Stimulated activated CD8-positive, alpha-beta memory T cell treated with anti-CD3 and anti-CD28 coated beads, Interleukin-2, amount 100 ng/mL, for 1 hour (primary cell): ENCODE measurements at places on chromosomes 1 and 21.
A peak's percentile ranks its signal among the peaks of the same experiment; 100 is the strongest.

GRCh38 chr1:78088015-78088414 lies 42.2 kb downstream of the GIPC2 start:
- no peak for DNase-seq

DNA sequence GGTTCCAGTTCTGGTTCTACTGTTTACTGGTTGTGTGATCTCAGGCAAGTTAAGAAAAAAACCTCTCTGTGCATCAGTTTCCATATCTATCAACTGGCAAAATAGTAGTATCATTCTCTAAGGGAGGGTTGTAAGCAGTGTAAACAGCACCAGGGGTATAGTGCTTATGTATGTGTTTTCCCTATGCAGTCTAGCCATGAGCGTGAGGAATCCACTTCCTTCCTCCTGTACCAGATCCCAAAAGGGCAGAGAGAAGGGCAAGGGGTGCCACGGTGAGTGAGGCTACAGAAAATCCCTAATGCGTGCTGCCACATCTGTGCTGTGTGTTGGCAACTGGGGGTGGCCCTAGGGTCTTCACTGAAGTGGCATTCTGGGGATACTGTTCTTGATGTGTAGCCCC lies 18.4 kb upstream of the RNF19B start:
- no peak for DNase-seq

GRCh38 chr1:13929313-13929712 lies 229.3 kb downstream of the PRDM2 start:
- no peak for DNase-seq

- DNase-seq = peak; percentile 7
These were observed 125.7 kb upstream of the CXADR start for GRCh38 chr21:17387030-17387617.

DNA sequence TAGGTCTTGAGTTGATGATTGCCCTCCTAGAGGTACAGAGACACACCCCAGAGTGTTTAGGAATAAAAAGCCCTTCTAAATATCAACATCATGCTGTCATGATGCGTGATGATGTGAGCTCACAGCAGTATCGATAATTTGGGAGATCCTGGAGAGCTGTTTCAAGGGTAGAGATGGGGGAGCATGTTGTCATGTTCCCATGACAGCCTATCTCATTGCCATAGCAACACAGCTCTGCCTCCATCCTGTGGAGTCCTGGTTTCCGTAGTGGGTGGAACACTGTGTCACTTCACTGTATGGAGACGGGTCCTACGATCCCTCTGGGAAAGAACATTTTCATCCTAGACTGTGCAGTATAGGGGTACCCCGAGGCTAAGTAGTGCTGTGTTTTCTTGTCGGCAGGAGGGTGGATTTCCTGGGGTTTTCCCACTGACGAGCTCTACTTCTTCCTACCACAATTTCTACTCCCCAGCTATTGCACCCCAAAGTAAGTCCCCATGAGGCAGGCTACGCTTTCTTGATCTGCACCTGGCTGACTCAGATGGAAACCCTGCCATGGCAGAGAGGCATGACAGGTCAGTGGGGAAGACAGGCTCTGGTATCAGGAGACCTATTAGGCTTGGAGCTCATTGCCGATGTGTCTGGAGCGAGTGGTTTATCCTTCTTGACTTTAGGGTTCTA lies 7.2 kb downstream of the KISS1 start:
- no peak for DNase-seq

- DNase-seq = no peak
These were observed at the start of gene CATSPER4 for GRCh38 chr1:26190373-26190987. CATSPER4 (plus strand) TSS chr1:26190602; CDS start chr1:26190628, 26 bp downstream.

- no peak for DNase-seq
These were observed 93.9 kb downstream of the ATP5PO start for GRCh38 chr21:33821503-33822322.

- no peak for DNase-seq
These were observed 19.3 kb upstream of the KLHDC8A start for GRCh38 chr1:205375835-205376545.

GRCh38 chr1:114128293-114128692 lies 25.4 kb downstream of the SYT6 start:
- no peak for DNase-seq

DNA sequence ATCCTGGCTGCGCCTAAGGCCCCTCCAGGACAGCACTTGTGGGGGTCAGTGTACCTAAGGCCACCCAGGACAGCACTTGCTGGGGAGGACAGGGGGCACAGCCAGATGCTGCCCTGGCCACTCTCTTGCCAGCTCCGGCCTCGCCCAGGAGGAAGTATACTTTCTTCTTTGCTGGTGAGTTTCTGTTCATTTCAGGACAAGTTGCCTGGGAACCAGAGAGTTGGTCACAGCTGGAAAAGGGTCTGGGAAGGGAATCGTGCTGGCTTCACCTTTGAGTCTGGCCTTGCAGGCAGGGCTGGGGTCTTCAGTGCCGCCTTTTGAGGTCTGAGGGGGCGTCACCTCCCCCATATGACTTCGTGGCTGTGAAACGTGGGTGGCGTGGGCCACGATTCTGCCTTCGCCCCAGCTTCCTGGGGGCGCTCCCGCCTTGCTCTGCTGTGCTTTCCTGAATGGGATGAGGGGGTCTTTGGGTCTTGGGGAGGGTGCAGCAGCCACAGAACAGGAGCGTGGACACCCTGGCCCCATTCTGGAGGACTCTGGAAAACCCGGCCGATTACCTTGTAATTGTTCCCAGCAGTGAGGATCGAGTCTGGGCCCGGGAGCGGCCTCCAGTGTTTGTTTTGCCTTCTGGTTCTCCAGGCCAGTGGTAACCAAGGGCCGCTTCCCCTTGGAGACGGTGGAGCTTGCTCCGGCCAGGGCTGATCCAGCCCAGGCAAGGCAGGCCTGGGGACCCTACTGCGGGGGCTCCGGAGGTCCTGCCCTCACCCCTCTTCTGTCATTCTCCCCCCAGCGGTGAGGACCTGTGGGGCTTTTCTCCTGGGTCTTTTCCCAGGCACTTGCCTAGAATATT lies 45.9 kb downstream of the SPSB1 start:
- DNase-seq = no peak

GRCh38 chr1:81308191-81308590 lies 492.5 kb upstream of the ADGRL2 start:
- no peak for DNase-seq

- DNase-seq = no peak
These were observed 380 bp downstream of the TFF2 start for GRCh38 chr21:42350318-42350910.

GRCh38 chr1:7956218-7957032 lies 5.1 kb upstream of the PARK7 start:
- DNase-seq = no peak

DNA sequence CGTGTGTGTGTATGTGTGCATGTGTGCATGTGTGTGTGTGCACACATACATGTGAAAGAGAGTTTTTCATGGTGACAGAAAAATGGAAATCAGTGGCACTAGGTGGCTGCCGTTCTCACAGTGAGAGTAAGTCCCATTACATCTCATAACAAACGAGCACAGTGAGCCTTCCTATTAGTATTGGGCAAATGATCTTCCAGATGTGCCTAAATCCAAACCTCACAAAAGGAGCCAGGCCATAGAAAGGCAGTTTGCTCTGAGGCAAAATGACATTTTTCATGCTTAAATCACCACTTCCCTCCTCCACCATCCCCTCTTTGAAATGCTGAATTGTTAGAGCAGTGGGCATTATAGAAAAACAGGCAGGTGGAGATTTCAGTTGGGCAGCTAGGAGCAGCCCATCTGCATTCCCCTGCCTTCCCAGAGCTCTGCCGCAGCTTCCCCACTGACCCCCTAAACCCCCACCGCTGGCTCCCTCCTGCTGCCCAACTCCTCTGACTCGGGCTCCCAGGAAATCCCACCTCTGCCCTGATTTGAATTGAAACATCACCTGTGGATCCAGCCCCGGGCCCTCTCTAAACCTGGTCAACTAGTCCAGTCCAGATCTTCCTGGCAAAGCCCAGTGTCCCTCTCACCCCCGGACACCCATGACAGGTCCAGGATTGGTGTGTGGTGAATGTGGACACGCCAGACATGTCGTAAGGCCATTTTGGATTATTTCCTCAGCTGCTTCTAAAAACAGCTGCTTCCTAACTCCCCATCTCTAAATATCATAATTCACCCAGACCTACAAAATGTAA lies 190.5 kb downstream of the SEC16B start:
- no peak for DNase-seq

DNA sequence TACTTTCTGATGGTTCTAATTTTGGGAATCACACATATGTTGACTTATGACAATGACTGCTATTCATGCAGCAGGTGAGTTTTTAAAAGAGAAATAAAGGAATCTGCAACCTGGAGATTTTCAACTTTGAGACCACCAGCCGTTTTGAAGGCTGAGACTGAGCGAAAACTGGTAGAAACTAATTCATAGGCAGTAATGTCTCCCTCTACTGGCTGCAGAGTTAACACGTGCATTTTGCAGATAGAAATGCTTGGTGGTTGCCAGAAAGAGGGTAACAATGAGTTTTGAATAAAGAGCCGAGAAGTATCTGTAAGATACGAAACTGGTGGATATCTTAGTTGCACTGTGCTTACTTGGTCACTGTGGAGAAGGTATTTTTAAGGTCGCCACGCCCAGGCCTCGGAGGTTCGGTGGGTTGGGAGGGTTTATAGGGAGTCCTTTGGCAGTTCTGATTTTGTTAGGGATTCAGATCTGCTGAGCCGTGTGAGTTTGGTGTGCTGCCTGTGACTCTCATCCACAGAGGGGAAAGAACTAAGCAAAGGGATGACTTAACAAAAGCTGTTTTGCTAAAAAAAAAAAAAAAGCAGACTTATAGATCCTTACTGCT lies 83.0 kb downstream of the RYR2 start:
- DNase-seq = no peak

- no peak for DNase-seq
These were observed 23.3 kb downstream of the CEPT1 start for GRCh38 chr1:111163363-111163762.

DNA sequence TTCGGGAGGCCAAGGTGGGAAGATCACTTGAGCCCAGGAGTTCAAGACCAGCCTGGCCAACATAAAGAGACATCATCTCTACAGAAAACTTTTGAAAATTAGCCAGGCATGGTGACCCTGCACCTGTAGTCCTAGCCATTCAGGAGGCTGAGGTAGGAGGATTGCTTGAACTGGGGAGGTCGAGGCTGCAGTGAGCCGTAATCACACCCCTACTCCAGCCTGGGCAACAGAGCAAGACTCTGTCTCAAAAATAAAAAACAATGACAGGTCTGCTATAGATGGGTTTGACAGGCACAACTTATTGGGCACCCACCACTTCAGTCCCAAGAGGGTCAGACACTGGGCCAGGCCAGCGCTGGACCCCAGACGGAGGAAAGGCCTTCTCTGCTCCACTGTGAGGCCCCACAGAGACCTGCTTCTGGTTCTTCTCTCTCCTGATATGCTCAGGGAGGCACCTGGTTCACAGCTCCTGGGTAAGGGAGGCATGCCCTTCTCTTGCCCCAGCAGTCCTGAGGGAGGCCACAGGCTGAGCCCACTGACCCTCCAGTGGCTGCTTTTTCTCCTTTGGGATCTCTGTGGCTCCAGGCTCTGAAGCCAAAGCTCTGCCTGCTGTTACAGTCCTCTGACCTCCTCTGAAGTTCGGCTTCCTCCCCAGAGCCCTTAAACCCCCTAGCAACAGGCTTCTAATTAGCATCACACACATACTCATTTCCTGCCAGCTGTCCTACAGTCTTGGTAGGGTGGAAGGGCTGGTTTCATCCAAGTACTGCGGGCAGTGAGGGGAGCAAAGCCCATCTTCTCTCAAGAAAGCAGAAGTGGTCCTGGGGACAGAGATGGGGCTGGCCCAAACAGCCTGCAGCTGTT lies 14.4 kb downstream of the S100A16 start:
- DNase-seq = no peak

- no peak for DNase-seq
These were observed 34.5 kb upstream of the MAP1LC3C start for GRCh38 chr1:242033447-242033846.

- DNase-seq = no peak
These were observed 33.4 kb downstream of the B3GALNT2 start for GRCh38 chr1:235470741-235471439.

GRCh38 chr1:111593403-111594305 lies 25.9 kb upstream of the RAP1A start:
- no peak for DNase-seq

GRCh38 chr1:171160639-171161354 lies 24.3 kb upstream of the FMO2 start:
- DNase-seq = no peak

DNA sequence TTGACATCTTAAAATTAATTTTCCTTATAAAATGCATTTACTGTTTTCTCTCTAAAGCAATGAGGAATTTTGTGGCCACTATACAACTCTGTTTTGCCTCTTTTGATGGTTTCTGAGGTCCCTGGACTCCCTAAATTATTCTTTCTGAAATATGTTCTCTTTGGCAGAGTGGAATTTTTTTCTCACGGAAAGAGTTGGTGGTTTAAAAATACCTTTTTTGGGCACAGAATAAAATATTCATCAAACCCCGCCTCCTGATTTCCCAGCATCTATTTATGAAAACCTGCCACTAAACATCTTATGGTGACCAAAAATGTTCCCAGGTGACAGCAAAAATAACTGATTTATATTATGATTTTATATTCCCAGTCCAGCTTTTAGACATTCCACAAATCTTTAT lies 165.3 kb upstream of the SYT6 start:
- no peak for DNase-seq

DNA sequence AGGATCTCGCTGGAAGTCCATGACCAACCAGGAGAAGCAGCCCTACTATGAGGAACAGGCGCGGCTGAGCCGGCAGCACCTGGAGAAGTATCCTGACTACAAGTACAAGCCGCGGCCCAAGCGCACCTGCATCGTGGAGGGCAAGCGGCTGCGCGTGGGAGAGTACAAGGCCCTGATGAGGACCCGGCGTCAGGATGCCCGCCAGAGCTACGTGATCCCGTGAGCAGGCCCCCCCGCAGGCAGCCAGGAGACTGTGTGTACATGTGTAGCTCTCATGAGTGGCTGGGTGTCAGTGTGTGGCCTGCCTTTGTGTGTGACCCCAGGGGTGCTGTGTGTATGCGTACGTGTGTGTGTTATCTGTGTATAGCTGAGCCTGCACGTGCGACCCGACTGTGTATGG lies 27.2 kb downstream of the ETNK2 start:
- no peak for DNase-seq

DNA sequence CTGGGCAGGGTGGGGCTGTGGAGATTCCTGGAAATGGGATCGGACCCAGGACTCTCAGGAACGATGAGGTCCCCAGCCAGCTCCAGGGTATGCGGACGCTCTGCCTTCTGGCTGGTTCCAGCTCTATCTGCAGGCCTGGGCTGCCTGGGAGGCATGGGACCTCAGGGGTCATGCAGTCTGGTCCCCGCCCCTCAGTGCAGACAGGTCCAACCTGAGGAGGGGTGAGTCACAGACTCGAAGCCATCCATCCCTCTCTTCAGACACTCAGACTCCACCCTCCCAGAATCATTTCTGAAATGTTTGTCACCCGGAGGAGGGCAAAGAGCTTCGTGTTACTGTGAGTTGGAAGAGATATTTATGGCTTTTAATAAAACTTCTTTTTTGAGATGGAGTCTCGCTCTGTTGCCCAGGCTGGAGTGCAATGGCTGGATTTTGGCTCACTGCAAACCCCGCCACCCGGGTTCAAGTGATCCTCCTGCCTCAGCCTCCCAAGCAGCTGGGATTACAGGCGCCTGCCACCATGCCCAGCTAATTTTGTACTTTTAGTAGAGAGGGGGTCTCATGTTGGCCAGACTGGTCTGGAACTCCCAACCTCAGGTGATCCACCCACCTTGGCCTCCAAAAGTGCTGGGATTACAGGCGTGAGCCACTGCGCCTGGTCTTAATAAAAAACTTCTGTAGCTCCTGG lies 5.9 kb upstream of the MYOM3 start:
- no peak for DNase-seq

GRCh38 chr1:57131701-57132394 lies 166.0 kb upstream of the C8B start:
- DNase-seq = no peak

- no peak for DNase-seq
These were observed 31.8 kb downstream of the MYOM3 start for GRCh38 chr1:24080131-24080530.

- DNase-seq = no peak
These were observed 872 bp upstream of the PINK1 start for GRCh38 chr1:20632386-20632785.
